Small intestine (tissue), 16 donors: ENCODE measurements at places on chromosomes 16 and 17. TPM values are rescaled to one million over a fixed set of nuclear protein-coding genes. Genes with fewer than 3 reads are reported as not detected.
A peak's percentile ranks its signal among the peaks of the same experiment; 100 is the strongest.

DNA sequence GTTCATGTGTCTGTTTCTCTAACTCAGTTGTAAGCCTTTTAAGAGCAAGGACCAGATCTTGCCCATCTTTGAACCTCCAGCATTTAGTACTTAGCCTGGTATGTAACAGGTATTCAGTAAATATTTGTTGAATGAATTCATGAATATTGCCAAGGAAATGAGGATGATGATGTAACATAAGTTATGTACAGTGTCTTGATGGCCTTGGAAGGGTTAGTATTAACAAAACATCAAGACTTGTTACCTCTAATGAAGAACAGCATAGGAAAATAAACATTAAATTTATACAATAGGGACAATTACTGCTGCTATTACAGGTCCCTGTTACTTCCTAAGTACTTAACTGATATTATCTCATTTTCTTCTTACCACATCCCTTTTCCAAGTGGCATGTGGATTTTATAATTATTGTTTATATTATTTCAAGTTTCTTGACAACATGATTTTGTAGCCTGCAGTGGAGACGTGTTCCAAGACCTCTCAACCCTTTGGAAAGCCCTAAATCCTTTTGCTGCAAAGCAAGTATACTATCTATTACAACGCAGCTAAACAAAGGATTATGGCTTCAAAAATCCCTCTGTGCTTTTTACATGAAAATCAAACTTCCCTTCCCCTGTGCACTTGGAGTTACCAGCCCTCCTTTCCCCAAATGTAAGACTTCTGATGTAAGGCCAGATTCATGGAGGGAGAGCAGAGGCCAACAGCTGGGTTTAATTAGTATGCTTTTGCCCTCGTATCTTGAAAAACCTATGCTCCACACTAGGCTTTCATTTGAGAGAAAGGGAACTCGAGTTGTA lies 77.4 kb upstream of the SMIM36 start:
- H3K36me3 ChIP-seq, result no peaks in the 10 kb centered on the region
- H3K27me3 ChIP-seq, result no peaks in the 10 kb centered on the region
- DNase-seq, result no peak
- H3K27ac ChIP-seq, result no peak overlapping the region
- H3K4me1 ChIP-seq, result no peaks in the 10 kb centered on the region

DNA sequence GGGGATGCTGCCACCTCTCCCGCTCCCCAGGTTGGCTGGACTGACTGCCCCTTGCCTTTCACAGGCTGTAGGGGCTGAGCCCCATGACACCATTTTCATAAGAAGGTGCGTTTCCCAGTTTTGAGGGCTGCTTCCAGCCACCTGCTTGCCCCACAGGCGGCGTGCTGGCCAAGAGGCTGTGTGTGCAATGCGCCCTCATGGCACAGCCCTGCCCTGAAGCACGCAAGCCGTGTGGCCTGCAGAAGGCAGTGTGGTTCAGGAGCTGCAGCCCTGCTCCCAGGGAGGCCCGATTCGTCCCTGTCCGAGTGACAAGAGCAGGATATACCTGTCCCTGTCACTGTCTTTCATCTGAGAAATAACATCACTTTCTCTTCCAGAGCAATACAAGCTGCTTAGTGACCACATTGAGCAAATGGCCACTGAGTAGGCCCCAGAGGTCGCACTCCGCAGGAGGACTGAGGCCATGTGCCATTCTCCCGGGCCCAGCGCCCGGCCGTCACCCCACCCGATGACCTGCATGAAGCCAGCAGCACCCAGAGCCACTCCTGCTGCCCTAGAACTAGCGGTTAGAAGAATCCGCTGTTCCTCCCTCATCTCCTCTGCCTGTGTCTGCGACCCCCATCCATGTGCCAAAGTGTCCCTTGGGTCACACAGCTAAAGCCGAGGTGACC lies 24.2 kb downstream of the CIBAR2 start:
- H3K36me3 ChIP-seq, result no peaks in the 10 kb centered on the region
- no peak overlapping the region for H3K4me3 ChIP-seq
- no peaks in the 10 kb centered on the region for H3K27me3 ChIP-seq
- no peak overlapping the region for H3K27ac ChIP-seq

The PRKCB gene
- 5.1 TPM for polyA plus RNA-seq

DNA sequence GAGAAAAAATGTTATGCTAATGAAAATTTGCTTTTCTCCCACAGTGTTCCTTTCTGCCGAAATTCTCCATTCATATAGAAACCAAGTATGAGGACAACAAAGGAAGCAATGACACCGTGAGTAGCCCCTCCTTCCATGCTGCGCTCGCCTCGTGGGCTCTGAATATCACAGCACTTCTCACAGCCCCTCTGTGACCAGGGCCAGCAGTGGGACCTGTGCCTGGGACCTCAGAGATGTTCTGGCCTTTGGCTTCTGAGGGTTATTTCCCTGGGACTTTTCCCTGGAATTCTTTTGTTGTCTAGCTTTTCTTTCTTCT lies 139.6 kb upstream of the NOL11 start:
- H3K36me3 ChIP-seq, result peaks cover 2% of the 10 kb centered on the region
- no peak overlapping the region for H3K27ac ChIP-seq
- H3K4me1 ChIP-seq, result no peaks in the 10 kb centered on the region
- H3K27me3 ChIP-seq, result no peaks in the 10 kb centered on the region

DNA sequence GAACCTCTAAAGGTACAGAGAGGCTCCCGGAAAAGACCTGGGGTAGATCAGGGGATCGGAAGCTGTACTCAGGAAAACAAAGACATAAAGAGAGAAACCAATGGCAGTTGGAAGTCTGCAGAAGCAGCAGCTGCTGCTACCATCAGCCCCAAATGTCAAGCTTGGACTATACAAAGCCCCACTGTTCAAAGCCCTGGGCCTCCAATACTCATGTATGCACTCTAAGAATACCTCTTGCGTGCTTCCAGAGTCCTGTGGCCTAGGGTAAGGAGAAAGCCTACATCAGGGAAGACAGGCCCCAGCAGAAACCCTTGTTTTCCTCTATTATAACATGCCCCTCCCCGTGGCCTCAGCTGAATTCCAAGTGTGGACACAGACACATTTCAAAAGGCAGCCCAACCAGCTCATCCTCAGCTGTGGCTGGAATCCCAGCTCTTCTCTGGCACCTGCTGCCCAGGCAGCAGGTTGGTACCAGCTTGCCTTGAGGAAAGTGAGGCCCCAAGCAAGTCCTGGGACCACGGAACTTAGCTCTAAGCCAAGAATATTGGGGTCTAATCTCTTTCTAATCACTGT lies 19.3 kb upstream of the MTMR4 start:
- H3K27ac ChIP-seq, result no peak overlapping the region
- H3K4me1 ChIP-seq, result peaks cover 7% of the 10 kb centered on the region
- DNase-seq, result no peak
- H3K4me3 ChIP-seq, result no peak overlapping the region
- no peaks in the 10 kb centered on the region for H3K36me3 ChIP-seq
- H3K27me3 ChIP-seq, result no peaks in the 10 kb centered on the region

GRCh38 chr16:87619360-87620200 lies 17.3 kb downstream of the JPH3 start:
- no peak overlapping the region for H3K27ac ChIP-seq
- H3K27me3 ChIP-seq, result peaks cover 3% of the 10 kb centered on the region
- no peaks in the 10 kb centered on the region for H3K36me3 ChIP-seq
- no peak for DNase-seq

The SCNN1G gene
- not detected for polyA plus RNA-seq

DNA sequence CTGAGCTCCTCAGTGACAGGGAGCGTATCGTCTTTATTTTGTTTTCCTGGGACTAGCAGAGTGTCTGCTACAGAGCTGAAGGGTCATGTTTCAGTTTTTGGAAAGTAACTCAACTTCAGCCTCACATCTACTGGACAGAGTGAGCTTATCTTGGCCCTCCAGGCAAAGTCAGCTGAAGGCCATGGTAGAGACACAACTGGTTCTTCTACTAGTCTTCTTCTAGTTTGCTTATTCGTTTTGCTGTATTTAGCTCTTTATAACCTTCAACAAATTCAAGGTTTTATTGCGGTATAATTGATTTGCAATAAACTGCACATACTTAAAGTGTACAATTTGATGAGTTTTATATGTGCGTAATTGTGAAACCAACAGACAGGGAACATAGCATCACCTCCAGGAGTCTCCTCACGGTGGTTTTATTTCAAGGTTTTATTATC lies 6.1 kb upstream of the PRKCA start:
- H3K36me3 ChIP-seq, result no peaks in the 10 kb centered on the region
- H3K4me3 ChIP-seq, result no peak overlapping the region
- no peak overlapping the region for H3K27ac ChIP-seq

- no peak overlapping the region for H3K4me3 ChIP-seq
- no peaks in the 10 kb centered on the region for H3K4me1 ChIP-seq
- DNase-seq, result peak; percentile 57
These were observed 269.6 kb downstream of the SNX29 start for GRCh38 chr16:12245921-12246720.

DNA sequence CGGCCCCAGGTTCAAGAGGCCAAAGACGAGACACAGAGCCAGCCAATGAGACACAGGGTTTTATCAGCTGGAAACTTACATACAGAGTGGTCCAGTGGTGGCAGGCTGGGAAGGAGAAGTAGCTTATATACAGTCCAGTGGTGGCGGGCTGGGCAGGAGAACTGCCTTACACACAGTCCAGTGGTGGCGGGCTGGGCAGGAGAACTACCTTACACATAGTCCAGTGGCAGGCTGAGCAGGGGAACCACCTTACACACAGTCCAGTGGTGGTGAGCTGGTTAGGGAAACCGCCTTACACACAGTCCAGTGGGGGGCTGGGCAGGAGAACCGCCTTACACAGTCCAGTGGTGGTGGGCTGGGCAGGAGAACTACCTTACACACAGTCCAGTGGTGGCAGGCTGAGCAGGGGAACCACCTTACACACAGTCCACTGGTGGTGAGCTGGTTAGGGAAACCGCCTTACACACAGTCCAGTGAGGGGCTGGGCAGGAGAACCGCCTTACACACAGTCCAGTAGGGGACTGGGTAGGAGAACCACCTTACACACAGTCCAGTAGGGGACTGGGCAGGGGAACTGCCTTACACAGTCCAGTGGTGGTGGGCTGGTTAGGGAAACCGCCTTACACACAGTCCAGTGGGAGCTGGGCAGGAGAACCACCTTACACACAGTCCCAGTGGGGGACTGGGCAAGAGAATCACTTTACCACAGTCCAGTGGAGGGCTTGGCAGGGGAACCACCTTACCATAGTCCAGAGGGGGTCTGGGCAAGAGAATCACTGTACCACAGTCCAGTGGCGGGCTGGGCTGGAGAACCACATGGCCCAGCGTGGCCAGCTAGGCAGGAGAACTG lies 90.9 kb downstream of the GAS7 start:
- H3K4me1 ChIP-seq, result peaks cover 7% of the 10 kb centered on the region
- no peak overlapping the region for H3K27ac ChIP-seq
- no peaks in the 10 kb centered on the region for H3K27me3 ChIP-seq
- DNase-seq, result no peak
- peaks cover 3% of the 10 kb centered on the region for H3K36me3 ChIP-seq

The FOXF1 gene
- 7.2 TPM for polyA plus RNA-seq

The CFAP119 gene
- 2.4 TPM for polyA plus RNA-seq

DNA sequence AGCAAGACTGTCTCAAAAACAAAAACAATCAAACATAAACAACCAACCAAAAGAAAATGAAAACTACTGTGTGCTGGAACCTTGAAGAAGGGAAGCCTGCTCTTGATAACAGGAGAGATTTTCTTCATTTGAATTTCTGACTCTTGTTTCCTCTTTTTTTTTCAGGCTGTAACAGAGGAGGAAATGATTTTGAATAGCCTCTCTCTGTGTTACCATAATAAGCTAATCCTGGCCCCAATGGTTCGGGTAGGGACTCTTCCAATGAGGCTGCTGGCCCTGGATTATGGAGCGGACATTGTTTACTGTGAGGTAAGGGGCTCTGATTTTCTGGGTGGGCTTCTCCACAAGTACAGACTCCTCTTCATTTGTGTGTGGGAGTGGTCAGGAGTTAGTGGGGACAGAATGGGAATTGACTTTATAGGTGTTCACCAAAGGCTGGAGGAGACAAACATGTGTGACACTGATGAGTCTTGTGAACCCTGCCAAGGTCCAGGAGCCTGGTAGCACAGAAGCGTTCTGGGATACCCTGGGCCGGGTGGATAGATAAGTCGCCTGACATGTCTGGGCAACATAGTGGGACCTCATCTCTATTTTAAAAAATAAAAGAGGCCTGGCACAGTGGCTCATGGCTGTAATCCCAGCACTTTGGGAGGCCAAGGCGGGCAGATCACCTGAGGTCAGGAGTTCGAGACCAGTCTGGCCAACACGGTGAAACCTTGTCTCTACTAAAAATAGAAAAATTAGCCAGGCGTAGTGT lies 14.9 kb downstream of the DUS2 start:
- DNase-seq, result no peak
- no peak overlapping the region for H3K4me3 ChIP-seq
- H3K27me3 ChIP-seq, result no peaks in the 10 kb centered on the region
- no peaks in the 10 kb centered on the region for H3K4me1 ChIP-seq

GRCh38 chr17:76027159-76027839 lies at the start of gene EVPL:
Gene EVPL, minus strand, starts transcription at chr17:76027306. Its CDS starts 108 bp downstream, at chr17:76027198.
- H3K27me3 ChIP-seq, result no peaks in the 10 kb centered on the region
- peaks cover 45% of the 10 kb centered on the region for H3K4me1 ChIP-seq
- peaks cover 34% of the 10 kb centered on the region for H3K36me3 ChIP-seq
- peak; percentile 96 for DNase-seq
- H3K4me3 ChIP-seq, result peak within 1 kb of the TSS; percentile 33
- peak within 1 kb of the TSS; percentile 92 for H3K27ac ChIP-seq

The GJC1 gene
- polyA plus RNA-seq, result not detected

- H3K36me3 ChIP-seq, result no peaks in the 10 kb centered on the region
- no peak for DNase-seq
- peak overlapping the region; percentile 99 for H3K27ac ChIP-seq
- peak overlapping the region; percentile 76 for H3K4me3 ChIP-seq
These were observed 879 bp downstream of the SLFN5 start for GRCh38 chr17:35243561-35244340.

DNA sequence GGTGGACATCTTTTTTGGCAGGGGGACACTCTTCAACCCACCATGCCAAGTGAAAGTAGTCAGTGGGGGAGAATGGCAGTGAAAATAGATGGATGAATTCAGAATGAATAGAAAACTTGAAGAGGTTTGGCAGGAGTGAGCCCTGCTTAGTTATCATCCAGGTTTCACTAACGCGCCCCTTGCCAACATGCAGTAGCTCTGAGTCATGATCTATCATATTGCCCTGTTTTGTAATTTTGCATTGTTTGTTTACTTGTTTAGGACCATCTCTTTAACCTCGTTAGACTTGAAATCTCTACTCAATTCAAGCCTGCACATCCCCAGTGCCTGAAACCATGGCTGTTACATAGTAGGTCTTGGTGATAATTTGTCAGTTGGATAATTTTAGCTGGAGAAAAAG lies 116.7 kb downstream of the RBFOX1 start:
- H3K36me3 ChIP-seq, result no peaks in the 10 kb centered on the region
- DNase-seq, result no peak
- H3K4me3 ChIP-seq, result no peak overlapping the region
- no peaks in the 10 kb centered on the region for H3K27me3 ChIP-seq
- H3K4me1 ChIP-seq, result no peaks in the 10 kb centered on the region
- no peak overlapping the region for H3K27ac ChIP-seq

- peak overlapping the region; percentile 41 for H3K4me3 ChIP-seq
- DNase-seq, result no peak
- no peaks in the 10 kb centered on the region for H3K36me3 ChIP-seq
- H3K27me3 ChIP-seq, result peaks cover 44% of the 10 kb centered on the region
These were observed 2.6 kb upstream of the SPHK1 start for GRCh38 chr17:76381633-76382350.

GRCh38 chr16:81477697-81478693 lies 33.4 kb downstream of the CMIP start:
- no peaks in the 10 kb centered on the region for H3K27me3 ChIP-seq
- H3K4me3 ChIP-seq, result no peak overlapping the region
- H3K36me3 ChIP-seq, result no peaks in the 10 kb centered on the region
- DNase-seq, result peak; percentile 49
- H3K4me1 ChIP-seq, result peaks cover 33% of the 10 kb centered on the region
